ENCODE measurements at places on chromosomes 1 and 21.
A peak's percentile ranks its signal among the peaks of the same experiment; 100 is the strongest.

GRCh38 chr1:42085596-42085995 lies 67.6 kb upstream of the GUCA2B start:
- DNase-seq: no peak

DNA sequence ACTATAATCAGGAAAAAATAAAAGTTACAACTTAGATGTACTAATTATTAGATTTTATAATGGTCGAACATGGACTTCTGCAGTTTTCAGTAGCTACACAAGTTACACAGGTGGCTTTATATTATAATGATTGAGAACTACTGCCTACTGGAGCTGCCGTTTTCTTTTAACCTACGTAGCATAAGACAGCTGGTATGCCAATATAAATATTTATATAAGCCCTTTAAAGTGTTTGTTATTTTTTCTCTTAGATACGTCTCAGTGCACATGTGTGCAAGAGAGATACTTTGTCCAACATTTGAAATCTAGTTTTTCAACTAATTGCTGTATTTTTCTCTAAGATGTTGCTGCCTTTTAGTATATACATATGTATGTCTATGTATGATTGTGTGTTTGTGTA lies 42.4 kb downstream of the PDC start:
- no peak for DNase-seq

DNA sequence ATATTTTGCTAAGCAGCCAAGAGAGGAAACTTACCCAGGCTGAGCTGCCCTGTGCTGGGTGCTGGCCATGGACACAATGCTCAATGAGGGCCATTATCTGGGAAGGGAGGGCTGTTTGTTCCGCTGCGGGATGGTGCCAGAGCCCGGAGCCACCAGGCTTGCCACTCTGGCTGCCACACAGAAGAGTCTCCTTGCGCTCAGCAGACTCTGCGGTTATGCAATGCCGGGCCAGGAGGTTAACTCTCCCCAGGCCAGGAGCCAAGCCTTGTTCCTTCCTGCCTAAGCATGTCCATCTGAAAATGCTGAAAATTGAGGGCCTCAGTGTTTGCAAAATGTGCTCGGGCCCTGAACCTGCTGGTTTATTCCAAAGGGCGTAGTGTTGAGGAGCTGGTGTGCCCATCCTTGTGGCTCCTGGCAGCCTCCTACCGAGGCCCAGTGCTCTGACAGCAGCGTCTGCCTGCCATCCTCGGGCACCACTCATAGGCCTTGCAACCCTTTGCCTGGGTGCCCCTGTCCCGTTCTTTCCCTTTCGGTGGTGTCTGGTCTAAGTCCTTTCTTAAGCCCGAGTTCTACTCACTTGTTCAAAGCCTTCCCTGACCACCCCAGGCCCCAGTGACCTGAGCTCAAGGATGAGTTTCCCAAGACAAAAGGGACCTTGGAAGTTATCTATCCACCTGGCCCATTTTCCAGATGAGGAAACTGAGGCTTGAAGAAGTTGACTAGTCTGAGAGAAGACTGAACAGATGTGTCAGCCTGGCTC lies 133.8 kb upstream of the EDN2 start:
- DNase-seq: no peak

DNA sequence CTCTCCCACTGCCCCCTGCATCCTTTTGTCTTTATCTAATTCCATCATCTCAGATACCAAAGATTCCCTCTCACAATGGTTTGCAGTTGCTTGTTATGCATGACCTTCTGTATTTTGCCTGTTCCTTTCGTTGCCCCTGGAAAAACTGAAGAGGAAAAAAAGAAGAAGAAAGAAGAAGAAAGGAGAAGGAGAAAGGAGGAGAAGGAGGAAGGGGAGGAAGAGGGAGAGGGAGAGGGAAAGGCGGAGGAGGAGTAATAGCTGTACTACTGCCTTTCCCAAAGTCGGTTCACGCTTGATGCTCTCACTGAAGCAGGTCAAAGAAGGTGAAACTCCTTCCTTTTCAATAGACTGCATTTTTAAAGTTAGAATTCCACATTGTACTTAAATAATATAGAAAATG lies 513.8 kb downstream of the PTPRC start:
- no peak for DNase-seq

GRCh38 chr1:183590244-183591191 lies at the start of gene NCF2:
TSS of gene NCF2 (minus strand) at chr1:183590459. CDS start at chr1:183590329, 130 bp downstream.
- peak; percentile 75 for DNase-seq

DNA sequence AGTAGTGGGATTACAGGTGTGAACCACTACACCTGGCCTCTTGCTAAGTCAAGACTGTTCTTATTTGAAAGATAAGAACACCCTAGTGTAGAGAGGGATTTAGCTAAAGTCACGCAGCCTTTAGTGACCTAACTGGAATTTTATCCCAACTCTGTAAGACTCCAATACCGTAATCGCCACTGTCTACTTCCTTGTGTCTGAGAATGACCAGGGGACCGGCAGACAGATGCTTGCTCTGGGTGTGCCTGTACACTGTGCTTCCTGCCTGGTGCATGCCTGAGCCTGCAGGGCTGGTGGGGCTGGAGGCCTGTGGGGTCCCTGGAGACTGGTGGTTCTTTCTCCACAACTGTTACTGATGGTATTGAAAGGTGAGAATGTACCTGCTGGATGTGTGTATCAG lies 15.3 kb downstream of the MFSD2A start:
- DNase-seq: no peak

- DNase-seq: no peak
These were observed 96.6 kb upstream of the ZNF281 start for GRCh38 chr1:200506471-200506870.

DNA sequence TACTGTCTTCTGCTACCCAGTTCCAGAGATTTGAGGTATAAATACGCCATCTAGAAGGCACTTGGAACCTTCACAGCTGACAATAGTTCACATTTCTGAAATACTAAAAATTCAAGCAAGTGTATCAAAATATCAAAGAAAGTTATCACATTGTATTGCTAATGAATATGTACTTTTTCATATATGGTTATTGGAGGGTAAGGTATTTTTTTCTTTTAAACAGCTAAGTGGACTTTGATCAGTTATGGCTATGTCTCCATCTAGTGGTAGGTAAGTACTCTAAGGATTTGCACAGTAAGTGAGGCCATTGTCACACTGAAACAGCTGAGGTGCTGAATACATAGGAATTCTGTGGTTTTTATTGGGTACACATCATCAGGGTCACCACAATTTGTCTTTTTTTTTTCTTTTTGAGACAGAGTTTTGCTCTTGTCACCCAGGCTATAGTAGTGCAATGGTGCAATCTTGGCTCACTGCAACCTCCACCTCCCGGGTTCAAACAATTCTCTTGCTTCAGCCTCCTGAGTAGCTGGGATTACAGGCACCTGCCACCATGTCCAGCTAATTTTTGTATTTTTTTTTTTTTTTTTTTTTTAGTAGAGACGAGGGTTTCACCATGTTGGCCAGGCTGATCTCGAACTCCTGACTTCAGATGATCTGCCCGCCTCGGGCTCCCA lies 49.1 kb upstream of the CR2 start:
- DNase-seq: peak; percentile 43

- DNase-seq: no peak
These were observed 56.5 kb upstream of the BMP8A start for GRCh38 chr1:39434797-39435395.

All from KG1 (cell line).